ENCODE measurements at places on chromosomes 1 and 21.

- peak; percentile 40 for DNase-seq
Measured at GRCh38 chr1:176111835-176112234, 95.3 kb downstream of the COP1 start.

DNA sequence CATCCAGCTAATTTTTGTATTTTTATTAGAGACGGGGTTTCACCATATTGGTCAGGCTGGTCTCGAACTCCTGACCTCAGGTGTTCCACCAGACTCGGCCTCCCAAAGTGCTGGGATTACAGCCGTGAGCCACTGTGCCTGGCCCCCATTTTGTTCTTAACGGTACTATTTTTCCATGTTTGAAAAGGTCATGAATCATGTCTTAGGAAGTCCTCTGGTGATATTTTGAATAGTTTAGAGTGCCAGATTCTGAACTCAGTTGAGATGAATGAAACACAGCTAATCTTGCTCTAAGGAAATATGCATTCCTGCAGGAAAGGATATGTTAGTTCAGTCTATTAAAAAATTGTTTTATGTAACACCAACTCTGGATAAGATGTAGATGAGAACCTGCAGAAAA is 62.6 kb upstream of the ATP2B4 start:
- DNase-seq = no peak

- no peak for DNase-seq
Measured at GRCh38 chr21:40373761-40374160, 473.2 kb downstream of the DSCAM start.

DNA sequence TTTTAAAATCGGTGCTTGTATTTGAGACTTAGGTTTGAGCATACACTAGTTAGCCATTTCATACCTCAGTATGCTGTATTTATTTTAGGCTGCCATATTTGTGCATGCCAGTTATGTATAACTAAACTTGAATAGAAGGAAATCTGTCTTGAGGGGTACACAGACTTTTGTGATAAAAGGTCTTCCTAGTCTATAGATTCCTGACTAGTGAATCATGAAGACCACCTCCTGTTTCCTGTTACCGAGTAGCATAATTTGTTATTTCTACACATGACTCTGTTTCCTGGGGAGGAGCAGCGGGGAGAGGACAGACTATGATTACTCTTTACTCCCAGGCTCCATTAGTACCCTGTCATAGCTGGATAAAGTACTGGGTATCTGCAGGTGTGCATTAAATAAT is 316.8 kb upstream of the SNX7 start:
- no peak for DNase-seq

DNA sequence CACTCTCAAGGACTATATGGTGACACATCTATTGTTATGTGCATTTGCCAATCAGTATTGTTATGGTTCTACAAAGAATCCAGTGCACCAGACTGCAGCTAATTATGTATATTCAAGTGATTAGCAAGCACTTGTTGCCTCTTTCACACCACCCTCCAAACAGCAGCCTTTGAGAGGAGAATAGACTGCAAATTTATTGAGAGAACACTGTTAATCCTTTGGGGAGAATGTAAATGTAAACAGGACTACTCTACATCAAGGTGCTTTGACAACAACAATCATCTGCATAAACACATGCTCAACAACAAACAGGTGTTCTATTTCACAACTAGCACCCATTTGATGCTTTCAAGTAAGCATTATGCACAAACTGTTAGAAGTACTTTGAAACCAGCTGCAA is 117.4 kb downstream of the AKT3 start:
- DNase-seq = no peak
